ENCODE measurements at places on chromosomes 13 and 19. TPM values are rescaled to one million over a fixed set of nuclear protein-coding genes. Genes with fewer than 3 reads are reported as not detected.

GRCh38 chr19:55441319-55441691 lies 1.8 kb downstream of the SHISA7 start:
- DNase-seq, result no peak

LPAR2 gene
- 25.9 TPM for total RNA-seq

- DNase-seq, result peak; percentile 95
Observed at GRCh38 chr19:18428787-18429674, 8.9 kb downstream of the ISYNA1 start.

SLC15A1 gene
- total RNA-seq, result not detected

GRCh38 chr13:52414963-52415362 lies 9.0 kb upstream of the THSD1 start:
- DNase-seq, result no peak

FBXL12 gene
- 11.2 TPM for total RNA-seq

- DNase-seq, result no peak
Observed at GRCh38 chr13:25001476-25002206, 94.3 kb upstream of the PABPC3 start.

DNA sequence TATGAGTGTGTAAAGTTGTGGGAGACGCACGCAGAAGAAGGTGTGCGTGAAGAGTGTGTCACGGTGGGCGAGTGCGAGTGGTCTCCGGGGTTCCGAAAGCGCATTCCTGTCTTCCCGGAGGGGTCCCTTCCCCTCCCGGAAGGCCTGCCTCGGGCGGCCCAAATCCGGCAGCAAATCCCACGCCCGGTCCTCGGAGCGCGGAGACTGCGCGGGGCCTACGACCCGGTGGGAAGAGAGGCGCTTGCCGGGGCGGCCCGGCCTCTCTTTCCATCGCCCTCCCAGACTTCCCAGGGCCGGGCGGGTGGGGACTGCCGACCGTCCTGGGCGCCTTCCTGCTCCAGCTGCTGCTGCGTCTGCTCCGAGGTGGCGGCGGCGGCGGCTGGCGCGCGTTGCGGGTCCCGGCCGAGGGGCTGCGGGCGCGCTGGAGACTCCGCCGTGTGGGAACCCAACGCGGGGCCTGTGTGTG lies 2.1 kb downstream of the ZIC5 start:
- no peak for DNase-seq

- peak; percentile 81 for DNase-seq
Observed at GRCh38 chr19:21569494-21569865, 64.1 kb downstream of the ZNF429 start.

PCDH8 gene
- not detected for total RNA-seq

NAPSA gene
- total RNA-seq, result not detected

- no peak for DNase-seq
Observed at GRCh38 chr19:21638776-21639175, 128.6 kb downstream of the ZNF100 start.

DNA sequence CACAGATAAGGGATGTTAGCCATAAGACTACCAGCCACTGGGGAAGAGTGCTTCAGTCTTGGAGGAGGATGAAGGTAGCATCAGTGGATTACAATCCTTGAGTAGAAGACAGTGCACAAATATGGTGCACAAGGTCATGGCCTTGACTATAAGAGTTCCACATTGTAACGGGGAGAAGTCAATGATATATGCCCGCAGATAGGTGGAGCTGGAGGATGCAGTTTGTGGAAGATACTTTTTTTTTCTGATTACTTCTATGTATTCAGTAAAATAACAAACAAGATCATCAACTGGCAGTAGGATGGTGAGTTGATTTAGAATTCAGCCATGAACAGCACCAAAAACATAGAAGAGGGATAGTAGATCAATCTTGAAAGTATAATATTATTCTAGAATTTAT lies 926.8 kb upstream of the MIR17HG start:
- DNase-seq, result no peak

DNA sequence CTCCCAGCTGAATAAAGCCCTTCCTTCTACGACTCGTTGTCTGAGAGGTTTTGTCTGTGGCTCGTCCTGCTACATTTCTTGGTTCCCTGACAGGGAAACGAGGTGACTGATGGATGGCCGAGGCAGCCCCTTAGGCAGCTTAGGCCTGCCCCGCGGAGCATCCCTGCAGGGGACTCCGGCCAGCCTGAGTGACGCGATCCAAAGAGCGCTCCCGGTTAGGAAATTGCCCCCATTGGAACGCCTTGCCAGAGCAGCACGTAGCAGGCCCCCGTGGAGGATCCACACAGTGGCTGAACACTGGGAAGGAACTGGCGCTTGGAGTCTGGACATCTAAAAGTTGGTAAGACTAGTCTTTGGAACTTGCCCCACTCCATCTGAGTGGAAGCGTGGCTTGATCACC lies 296.8 kb upstream of the SGCG start:
- DNase-seq, result no peak

GRCh38 chr19:48186541-48186991 lies 16.1 kb downstream of the ZSWIM9 start:
- no peak for DNase-seq

DNA sequence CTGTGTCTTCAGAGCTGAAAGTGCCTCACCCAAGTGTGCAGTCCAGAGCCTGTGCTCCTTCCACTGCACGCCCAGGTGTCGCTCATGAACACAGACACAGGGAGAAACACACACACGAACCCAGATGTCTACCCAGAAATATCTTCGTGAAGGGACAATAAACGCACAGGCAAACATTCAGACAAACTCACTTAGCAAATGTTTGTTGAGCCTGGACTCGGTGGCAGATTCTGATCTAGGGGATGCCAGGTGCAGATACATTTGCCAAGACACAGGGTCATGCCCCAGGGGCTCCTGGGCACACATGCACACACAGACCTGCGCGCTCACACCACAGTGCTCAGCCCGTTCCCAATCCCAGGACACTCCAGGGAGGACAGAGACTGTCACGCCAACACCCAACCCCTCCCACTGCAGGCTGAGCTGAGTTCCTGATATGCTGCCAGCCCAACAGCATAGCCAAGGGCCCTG lies 31.9 kb downstream of the SCGB2B2 start:
- no peak for DNase-seq

GRCh38 chr13:111387945-111388600 lies 67.6 kb downstream of the TEX29 start:
- peak; percentile 10 for DNase-seq

GRCh38 chr19:2096034-2096479 lies at the start of gene MOB3A:
MOB3A (minus strand) TSS chr19:2096326; CDS start chr19:2078560, 17,766 bp downstream.
- DNase-seq, result peak; percentile 97

DNA sequence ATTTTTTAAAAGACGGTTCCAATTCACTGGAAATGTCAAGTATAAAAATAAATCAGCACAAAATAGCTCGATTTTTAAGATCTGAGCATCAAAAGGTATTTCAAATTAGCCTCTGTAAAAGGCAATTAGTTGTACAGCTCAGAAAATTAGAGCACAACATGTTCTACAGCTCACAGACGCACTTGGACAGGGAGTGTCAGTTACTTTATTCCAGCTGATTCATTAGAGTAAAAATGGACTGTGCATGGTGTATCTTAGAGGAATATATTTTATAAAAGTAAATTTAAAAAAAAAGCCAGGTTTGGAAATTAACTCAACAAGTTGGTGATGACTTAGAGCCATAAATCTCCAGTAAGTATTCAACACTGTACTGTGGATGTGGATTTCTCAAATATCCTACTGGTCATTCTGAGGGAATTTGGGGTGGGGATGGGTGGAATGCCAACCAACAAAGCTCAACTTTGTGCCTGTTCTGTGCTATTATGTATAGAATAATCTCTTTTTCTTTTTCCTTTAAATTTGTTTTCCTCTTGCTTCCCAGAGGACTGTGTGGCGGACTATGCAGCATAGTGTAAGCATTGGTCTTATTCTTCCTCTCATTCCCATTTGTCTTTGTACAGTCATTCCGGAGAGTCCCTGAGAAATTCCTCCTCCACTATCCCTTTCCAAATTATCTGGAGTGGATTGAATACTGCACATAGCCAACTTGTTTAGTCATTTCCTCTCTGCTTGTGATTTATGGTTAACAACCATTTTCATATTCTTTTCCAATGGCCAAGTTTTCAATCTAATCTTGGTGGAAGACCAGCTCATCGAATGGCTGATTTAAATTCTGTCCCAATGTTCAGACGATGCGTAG lies 169.3 kb downstream of the DCT start:
- DNase-seq, result no peak

DNA sequence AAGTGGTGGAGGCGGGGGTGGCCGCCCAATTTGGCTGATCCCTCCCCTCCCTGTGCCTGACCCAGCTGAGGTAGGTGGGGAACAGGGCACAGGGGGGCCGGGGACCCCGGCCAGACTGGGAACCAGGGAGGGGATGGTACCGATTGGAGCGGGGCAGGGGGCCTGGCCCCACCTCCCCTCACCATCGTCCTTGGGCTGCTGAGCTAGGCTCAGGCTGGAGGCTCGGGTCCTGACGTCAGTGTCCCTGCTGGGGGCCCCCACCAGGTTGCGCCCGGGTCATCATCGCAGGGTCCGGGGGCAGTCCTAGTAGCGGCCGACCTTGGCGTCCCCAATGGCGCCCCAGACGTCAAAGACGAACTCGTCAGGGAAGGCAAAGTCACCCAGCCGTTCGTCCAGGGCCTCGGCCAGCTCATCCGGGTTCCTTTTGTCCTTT lies 3.0 kb upstream of the PTGER1 start:
- DNase-seq, result no peak

GNG8 gene
- not detected for total RNA-seq

PEX11G gene
- 3.9 TPM for total RNA-seq

TMEM59L gene
- total RNA-seq, result not detected

FRY gene
- total RNA-seq, result 28.6 TPM

LAIR2 gene
- total RNA-seq, result not detected

SULT2A1 gene
- total RNA-seq, result 6.8 TPM

DNA sequence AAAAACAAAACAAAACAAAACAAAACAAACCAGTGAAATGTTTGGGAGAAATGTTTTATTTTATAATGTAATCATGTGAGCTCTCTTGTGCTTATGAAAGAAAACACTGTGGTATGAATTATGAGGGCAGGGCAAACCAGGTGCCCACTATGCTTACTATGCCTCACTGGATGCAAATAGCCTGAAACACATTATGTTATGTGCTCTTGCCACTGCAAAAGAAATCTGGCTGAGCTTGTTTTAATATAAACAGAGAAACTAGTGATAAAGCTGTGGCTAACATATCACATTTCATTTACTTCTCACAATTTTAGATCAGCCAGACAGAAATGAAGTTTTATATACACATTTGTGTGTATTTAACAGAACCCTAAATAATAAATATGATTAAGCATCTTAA lies 8.7 kb upstream of the NBEA start:
- DNase-seq, result peak; percentile 74

GRCh38 chr19:58382997-58383603 lies 2.3 kb upstream of the ZNF837 start:
- DNase-seq, result no peak

DNA sequence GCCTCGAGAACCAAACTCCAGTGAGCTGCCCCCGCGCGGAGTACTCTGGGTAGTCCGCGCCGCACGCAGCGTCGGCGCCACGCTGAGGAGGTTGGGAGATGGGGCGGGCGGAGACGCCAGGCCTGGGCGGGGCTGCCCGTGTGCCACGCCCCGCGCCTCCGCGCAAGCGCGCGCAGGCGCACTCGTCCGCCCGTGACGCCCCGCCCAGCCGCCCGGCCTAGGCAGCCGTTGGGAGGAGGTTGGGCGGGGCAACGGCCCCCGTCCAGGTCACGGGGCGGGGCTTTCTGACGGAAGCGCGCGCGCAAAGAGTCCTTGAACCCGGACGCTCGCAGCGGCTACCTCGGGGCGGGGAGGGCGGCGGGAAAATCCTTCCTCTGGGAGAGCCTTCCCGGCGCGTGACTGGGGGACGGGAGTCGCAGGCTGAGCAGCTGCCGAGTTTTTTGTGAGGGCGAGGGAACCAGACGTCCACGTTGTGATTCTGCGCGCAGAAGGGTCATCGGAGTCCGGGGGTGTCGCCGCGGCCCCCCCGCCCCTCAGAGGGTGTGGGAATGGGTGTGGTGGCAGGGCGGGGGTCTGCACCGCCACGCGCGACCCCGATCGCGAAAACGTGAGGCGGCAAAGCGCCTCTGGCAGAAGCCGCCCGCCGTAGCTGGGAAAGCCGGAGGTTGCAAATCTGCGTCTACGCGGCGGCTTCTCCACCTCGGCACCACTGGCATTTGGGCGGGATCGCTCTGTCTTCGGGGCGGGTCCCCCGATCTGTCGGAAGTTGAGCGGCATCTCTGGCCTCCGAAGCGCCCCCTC lies at the start of gene MED26:
Gene MED26 (minus strand): TSS at position 22 of the 801 bp plus-strand sequence. CDS start 261 bp downstream, outside the sequence.
- DNase-seq, result peak; percentile 98

KLK14 gene
- total RNA-seq, result not detected

DNA sequence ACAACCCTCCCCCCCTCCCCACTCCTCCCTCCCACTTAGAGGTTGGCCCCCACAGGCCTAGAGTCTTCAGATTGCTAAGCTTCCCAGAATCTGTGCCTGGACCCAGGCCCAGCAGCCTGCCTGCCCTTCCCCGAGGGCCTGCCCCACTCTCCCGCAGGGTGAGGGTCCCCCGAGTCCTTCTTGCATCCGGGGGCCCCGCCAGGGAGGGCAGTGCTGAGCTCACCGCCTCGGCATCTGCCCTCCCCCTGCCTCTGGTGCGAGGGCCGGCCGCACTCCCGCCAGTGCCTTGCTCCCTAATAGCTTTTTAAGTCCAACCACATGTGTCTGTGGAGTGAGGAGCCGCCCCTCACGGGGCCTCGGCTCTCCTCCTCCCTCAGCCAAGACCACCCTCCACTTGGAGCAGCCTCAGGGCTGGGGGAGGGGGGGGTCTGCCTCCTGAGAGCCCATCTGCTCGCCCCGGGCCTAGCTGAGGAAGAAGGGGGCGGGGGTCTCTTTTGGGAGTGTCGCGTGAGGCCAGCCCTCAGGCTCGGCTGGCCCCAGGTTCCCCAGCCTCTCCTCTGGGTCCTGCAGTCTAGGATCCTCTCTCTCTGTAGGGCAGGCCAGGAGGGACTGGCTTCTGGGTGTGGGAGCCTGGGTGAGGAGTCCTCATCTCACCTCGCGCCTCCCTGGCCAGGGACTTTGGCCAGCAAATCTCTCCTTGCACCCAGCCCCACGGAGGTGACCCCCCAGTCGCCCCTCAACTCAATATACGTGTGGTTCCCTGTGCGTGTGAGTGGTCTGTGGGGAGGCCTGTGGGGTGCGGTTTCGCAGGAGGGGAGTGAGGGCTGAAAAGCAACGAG lies 47.2 kb downstream of the LYL1 start:
- DNase-seq, result peak; percentile 95

SPRY2 gene
- 29.4 TPM for total RNA-seq

- peak; percentile 68 for DNase-seq
Observed at GRCh38 chr19:47613165-47614020, 4.5 kb downstream of the BICRA start.

- no peak for DNase-seq
Observed at GRCh38 chr19:51359294-51359693, 6.9 kb downstream of the ETFB start.

DNA sequence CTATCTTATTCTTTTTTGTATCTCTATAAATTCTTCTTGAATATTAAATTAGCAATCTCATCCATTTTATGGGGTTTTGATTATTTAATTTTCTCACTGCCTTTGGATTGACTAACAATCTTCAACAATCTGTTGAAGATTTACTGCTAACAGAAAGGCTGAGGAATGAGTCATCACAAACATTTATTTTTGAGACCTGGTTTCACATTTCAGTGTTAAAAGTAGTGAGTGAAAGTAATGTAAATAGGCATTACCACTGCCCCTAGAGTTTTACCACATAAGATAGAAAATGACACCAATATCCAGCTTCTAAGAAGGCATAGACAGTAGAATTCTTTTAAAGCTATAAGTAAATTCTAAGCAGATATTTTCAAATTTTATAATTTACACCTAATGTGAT lies 472.8 kb downstream of the OLFM4 start:
- DNase-seq, result no peak
